SK-N-DZ (cell line): ENCODE measurements at places on chromosomes 13 and 19.

DNA sequence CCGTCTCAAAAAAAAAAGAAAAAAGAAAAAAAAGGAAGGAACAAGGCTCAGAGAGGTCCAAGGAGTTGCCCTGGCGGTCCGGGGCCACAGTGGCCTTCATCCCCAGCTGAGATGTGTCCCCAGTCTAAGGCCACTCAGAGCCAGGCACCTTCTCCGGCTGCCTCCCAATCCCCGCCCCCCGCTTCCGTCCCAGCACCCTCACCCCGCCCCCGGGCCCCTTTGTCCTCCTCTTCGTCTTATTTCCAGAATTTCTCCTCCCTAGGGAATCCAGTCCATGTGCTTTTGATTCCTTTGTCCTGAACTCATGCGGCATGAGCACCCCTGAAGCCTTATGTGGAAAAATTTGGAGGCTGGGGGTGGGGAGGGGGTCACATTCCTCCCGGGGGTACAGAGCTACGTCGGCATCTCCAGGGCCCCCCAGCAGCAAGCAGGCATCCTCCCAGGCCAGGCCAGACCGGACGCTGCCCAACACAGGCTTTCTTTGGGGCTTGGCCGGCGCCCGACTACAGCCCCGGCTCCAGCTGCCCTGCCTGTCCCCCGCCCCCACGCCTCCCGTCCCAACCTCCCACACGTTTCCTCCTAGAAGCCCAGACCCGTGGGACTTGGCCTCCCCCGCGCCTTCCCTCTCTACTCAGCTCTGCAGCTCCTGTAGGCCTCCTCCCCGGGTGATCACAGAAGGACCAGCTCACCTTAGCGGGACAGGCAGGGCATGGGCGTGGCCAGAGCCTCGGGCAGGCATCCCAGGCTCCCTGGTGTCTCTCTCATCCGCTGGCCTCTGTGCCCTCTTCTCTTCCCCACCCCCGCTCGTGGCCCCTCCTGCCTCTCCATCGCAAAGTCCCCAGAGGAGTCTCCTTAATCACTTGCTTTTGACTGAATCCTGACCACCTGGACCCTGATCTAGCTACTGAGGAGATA, 17.8 kb upstream of the ADGRE5 start:
- DNase-seq, result peak; percentile 88

DNA sequence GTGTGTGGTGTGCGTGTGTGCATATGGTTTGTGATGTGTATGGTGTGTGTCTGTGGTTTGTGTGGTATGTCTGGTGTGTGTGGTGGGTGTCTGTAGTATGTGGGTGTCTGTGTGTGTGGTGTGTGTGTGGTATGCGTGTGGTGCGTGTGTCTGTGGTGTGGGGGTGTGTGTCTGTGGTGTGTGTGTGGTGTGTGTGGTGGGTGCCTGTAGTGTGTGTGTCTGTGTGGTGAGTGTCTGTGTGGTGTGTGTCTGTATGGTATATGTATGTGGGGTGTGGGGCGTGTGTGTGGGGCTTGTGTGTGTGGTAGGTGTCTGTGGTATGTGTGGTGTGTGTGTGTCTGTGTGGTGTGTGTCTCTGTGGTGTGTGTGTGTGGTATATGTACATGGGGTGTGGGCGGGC, 300.7 kb downstream of the TEX29 start:
- no peak for DNase-seq

- no peak for DNase-seq
Observed at GRCh38 chr13:20232556-20233277, 598 bp upstream of the GJB6 start.

DNA sequence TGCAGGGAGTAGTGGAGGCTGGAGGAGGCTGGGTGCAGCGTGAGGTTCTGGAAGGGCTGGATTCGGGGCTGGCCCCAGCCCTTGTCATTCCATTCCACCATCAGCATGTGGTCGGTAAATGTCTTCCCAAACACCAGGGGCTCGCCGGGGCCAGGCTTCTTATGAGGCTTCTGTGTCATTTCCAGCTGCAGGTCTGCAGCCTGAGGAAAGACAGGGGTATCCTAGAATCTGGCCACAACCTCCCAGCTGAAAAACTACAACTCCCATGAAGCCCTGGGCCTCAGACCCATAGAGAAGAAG, 4.4 kb downstream of the BCAT2 start:
- no peak for DNase-seq

GRCh38 chr13:21149568-21149967, 26.8 kb downstream of the SKA3 start:
- no peak for DNase-seq

GRCh38 chr13:21556051-21556450, 47.9 kb downstream of the MICU2 start:
- DNase-seq, result no peak

GRCh38 chr19:55082020-55082851, 6.6 kb downstream of the EPS8L1 start:
- peak; percentile 61 for DNase-seq

GRCh38 chr13:100529666-100530377, 58.8 kb downstream of the GGACT start:
- DNase-seq, result peak; percentile 46

- no peak for DNase-seq
Observed at GRCh38 chr13:43391036-43391435, 367.6 kb downstream of the DNAJC15 start.

GRCh38 chr19:13214036-13214730, 64.0 kb downstream of the IER2 start:
- no peak for DNase-seq

DNA sequence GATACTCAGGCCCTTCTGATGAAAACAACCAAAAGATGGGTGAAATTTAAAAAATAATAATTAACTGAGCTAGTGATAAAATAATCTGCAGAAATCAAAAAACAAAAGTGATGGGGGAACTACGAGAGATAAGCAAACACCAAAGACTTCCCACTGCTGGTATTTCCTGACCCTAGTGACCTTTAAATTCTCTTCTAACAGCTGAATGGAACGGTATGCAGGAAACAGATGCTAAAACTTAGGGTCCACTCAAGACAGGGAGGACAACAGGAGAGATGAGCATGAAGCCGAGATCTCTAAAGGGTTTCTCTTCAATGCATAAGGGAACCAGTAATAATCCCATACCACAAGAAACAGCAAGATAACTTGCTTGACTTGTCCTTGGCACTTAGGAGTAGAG, 50.8 kb downstream of the USP12 start:
- DNase-seq, result no peak

GRCh38 chr19:1844513-1845124, 3.7 kb downstream of the REXO1 start:
- no peak for DNase-seq

DNA sequence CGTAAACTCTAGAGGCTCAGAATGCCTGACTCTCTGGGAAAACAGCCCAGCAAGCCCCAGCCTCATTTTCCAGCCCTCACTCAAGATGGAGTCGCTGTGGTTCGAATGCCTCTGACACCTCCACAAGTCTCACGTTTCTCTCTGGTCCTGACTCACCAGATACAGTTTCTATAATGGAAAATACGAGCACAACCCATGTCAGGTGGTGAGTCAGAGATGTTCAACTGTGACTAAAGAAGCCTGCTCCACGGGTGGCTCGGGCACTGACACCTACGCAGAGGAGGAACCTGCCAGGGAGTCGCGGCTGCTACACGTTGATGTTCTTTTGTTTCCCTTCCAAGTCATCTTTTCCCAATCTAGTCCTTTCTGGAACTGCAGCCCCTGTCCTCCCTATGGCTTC, 87.1 kb upstream of the STK24 start:
- no peak for DNase-seq

DNA sequence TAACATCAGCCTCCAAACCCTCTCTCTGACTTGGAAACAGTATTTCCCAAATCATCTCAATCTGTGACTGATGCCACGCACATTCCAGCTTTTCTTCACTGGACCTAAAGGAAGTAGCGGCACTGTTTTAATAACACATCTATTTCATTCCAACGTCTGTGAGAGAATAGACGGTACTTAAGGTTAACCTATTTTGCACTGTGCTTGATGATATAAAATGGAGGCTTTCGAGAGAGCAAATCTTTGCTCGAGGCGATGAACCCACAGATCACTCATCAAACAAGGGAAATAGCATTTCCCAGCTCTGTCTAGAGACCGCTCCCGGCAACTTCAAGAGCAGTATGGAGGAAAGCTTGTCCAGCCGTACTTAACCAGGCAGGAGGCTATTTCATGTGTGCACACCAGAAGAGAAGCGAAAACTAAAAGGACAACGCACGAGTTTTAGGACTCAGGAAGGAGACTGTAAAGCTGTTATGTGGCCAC, 2.9 kb downstream of the UBL3 start:
- DNase-seq, result peak; percentile 63

DNA sequence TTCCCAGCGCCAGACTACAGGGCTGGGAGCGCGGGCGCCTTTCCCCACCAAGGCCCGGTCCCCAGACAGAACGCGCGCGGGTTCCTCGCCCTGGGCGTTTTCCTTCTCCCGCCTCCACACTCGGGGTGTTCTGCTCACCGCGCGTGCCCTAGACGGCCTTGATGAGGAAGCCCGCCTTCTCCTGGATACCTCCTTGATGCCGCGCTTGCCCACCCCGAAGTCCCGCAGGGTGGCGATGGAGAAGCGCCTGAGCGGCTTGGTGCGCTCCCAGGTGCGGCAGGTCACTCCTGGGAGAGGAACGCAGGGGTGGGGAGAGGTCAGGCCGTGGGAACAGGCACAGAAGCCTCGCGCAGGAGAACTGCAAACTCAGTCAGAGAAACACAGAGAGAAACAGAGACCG, 34.8 kb downstream of the CYP2B6 start:
- DNase-seq, result no peak

- DNase-seq, result no peak
Observed at GRCh38 chr13:22106058-22106457, 435.2 kb downstream of the FGF9 start.

- DNase-seq, result no peak
Observed at GRCh38 chr19:11166281-11167142, 10.9 kb upstream of the SPC24 start.

GRCh38 chr13:112769615-112770014, 79.8 kb downstream of the ATP11A start:
- no peak for DNase-seq

DNA sequence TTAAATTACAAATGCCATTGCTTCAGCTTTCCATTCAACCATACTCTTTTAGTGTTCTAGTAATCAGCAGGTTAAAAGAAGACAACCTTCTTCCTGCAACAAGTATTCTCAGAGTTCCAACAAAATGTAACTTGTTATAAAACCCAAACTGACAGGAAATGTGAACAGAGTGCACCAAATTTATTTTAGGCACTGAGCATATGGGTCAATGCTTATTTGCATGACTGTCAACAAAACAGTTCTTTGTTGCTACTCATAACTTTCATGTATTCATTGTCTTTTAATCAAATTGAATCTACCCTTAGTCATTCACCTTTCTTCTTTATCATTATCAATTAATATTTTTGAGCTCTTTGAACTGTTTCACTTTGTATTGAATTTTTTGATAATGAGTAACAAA, 554.1 kb downstream of the DACH1 start:
- no peak for DNase-seq

GRCh38 chr13:85266771-85267170, 532.4 kb downstream of the SLITRK6 start:
- DNase-seq, result peak; percentile 58

- DNase-seq, result no peak
Observed at GRCh38 chr13:79966493-79966895, 374.4 kb downstream of the SPRY2 start.

DNA sequence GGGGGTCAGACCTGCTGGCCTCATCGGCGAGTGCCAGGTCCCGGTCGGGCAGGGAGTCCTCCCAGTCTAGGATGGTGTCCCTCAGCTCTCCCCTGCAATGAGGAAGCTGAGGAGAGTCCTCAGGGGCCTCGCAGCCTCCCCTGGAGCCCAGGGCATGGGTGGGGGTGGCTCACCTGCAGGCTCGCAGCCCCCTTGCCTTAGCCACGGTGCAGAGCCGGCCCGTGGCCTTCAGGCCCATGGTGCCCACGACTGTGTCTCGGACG, 6.8 kb downstream of the SIRT6 start:
- DNase-seq, result no peak

GRCh38 chr13:98997738-98998641, 20.1 kb upstream of the DOCK9 start:
- no peak for DNase-seq

- DNase-seq, result no peak
Observed at GRCh38 chr13:49446473-49446872, 2.4 kb downstream of the SETDB2 start.

- no peak for DNase-seq
Observed at GRCh38 chr13:26965952-26966700, 205.5 kb downstream of the USP12 start.

DNA sequence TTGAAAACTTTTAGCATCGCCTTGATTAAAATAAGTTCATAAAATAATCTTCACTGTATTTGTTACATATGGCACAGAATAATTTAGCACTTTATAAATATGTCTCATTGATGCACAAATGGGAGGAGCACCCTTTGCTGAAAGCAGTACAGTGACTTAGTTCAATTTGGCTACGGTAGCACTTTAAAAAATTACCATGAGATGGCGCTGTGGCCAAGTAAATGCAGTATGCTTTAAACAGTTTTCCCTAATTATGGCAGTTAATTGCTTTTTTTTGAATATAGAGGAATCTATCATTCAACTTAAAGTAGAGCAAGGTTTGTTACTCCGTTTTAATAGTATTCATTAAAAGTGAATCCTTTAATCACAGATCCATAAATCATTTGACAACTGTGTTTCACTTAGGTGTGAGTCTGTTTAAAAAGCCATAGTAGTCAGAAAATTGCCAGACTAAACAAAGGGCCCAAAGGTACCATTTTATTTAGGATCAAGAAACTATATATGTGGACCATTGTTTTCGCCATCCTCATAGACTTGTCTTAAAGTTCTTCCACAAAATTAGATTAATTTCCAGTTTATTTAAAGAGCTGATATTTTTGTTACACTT, 34.7 kb upstream of the ESD start:
- peak; percentile 46 for DNase-seq

- peak; percentile 1 for DNase-seq
Observed at GRCh38 chr19:36972571-36972970, 56.4 kb downstream of the ZNF568 start.

- DNase-seq, result no peak
Observed at GRCh38 chr13:24264976-24265375, 44.4 kb upstream of the C1QTNF9 start.

- no peak for DNase-seq
Observed at GRCh38 chr13:99797691-99798090, 173.9 kb downstream of the ZIC5 start.

DNA sequence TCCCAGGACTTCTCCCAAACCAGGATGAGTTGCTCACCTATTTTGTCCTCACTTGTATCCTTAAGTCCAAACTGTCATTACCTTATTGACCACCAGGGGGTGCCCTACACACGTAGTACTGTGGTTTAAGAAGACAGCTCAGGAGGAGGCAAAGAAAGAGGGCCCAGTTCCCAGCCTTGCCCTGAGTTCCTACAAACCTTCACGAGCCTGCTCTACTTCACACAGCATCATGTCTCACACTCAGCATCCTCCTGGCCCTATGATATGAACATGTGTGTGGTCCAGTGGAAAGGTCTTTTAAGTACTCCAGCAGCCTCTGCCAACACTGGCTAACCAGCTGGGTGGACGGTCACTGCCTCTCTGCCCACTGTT, 8.1 kb upstream of the ZNF784 start:
- DNase-seq, result peak; percentile 83

GRCh38 chr13:112854321-112854720, 114.7 kb upstream of the MCF2L start:
- DNase-seq, result no peak
